Effector memory CD4-positive, alpha-beta T cell (primary cell): ENCODE measurements at places on chromosomes 16 and 17.

DNA sequence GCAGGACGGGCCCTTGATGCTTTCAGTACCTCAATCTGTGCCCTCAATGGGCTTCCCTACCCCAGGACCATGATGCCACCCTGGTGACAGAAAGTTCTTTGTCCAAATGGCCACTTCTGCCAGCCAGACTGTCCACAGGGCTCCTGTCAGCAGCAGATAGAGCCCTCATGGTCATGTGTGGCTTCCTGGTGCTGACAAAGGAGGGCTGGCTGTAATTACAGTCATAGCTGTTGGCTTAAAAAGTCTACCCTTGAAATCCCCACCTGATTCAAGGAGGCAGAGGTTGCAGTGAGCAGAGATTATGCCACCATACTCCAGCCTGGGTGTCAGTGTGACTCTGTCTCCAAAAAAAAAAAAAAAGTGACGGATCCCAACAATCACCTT lies 3.3 kb downstream of the TRPV2 start:
- DNase-seq = no peak

- no peak for DNase-seq
Observed at GRCh38 chr16:31072540-31073141, 1.4 kb downstream of the ZNF668 start.

DNA sequence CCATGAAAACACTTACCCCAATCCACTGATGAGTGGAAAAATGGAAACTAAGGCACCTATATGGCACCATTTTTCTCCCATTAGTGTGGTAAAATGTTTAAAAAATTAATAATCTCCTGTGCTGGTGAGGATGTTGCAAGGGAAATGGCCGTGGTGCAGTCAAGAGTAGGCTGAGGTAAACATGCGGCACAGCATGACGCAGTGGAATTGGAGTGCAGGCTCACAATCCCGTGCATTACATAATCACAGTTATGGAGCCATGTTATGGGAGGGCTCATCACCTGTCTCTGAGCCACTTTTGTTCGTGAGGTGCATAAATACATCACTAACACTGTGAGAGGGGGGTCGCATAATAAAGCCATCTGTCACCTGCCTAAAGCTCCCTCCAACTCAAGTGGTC lies 164.4 kb upstream of the XYLT1 start:
- no peak for DNase-seq

GRCh38 chr17:4771519-4772234 lies at the start of gene TM4SF5:
Gene TM4SF5, plus strand, starts transcription at chr17:4771886. Its CDS starts 37 bp downstream, at chr17:4771923.
- no peak for DNase-seq

DNA sequence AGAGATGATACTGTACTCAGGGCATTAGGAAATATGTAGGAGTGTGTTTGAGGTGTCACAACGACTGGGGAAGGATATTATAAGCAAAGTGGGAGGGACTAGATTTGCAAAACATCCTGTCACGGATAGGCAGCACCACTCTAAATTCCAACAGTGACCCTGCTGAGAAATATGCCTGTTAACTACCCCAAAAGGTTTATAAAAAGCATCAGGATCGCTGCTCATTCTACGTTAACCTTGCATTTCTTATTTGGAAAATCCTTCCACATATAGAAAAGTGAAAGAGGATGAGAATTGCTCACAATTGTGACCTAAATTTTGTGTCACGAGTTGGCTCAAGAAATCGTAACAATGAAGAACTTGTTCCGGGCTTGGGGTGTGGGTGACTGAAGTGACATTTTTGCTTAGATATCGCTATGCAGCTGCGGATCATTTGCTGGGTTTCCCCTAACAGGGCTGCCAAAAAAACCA lies 51.6 kb downstream of the N4BP1 start:
- no peak for DNase-seq

DNA sequence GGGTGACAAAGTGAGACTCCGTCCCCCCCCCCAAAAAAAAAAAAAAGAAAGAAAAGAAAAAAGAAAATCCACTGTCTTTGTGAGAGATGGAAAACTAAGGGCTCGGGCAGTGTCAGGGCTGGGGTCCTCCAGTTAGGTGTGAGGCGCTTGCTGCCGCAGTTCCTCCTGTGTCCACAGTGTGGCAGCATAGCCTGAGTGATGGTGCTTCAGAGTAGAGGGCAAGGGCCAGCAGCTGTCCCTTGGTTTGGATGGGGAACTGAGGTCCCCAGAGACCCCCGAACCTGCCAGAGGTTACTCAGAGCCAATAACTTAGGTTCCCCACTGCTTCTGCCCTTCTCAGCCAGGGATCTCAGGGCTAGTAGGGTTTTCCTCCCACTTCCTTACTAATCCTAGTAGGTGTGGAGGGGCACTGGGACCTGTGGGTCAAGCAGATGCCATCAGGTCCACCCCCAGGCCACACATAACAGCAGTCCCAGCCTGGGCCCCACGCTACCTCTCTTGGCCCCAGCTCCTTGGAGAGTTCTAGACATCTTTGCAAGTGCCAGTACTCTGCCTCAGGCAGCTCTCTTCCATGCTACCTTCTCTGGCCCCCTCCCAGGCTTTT lies 7.9 kb upstream of the LLGL1 start:
- peak; percentile 48 for DNase-seq

DNA sequence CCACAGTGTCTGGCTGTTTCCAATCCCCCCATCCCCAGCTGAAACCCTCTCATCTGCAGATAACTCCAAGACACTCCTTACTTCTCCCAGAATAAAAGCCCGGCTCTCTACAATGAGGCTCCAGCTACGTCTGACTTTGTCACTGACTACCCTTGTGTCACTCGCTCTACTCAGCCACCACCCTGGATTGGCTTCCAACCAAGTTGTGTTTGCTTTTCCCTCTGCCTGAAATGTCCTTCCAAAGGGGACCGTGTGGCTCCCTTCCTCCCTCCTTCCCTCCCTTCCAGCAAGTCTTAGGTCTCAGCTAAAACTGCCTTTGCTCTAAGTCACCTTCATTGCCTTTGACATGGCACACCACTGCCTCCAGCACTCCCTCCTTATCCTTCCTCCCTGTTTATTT lies 42.8 kb downstream of the CDH1 start:
- no peak for DNase-seq

GRCh38 chr17:40937384-40937819 lies at the start of gene KRT23:
Gene KRT23, minus strand, starts transcription at chr17:40937646. Its CDS starts 1,043 bp downstream, at chr17:40936603.
- no peak for DNase-seq

GRCh38 chr17:53150101-53150698 lies 672.5 kb upstream of the KIF2B start:
- DNase-seq = no peak

DNA sequence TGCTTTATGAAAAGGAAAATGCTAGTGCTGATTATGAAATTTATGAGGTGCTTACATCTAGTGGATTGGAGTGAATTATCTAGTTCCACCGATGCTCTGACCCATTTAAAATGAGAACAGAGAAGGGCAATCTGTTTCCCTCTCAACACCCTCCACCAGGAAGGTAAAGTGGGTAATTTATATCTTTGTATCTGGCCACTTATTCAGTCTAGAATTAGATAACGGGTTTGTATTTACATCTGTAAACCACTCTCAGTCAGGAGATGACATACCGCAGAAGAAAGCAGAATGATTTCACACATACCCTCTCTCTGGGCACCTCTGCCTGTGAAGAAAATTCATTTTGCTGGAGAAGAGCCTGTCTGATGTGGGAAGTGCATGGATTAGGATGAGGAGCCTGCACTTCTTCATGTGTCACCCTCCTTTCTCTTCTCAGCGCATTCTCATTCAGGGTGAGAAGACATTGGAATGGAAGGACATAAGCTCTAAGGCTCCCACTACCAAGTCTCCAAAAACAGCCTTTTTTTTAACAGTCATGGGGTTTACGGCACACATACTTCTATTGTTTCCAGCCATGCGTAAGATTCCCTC lies 646.7 kb upstream of the SALL1 start:
- no peak for DNase-seq

GRCh38 chr17:44940317-44940716 lies 7.3 kb downstream of the KIF18B start:
- no peak for DNase-seq

DNA sequence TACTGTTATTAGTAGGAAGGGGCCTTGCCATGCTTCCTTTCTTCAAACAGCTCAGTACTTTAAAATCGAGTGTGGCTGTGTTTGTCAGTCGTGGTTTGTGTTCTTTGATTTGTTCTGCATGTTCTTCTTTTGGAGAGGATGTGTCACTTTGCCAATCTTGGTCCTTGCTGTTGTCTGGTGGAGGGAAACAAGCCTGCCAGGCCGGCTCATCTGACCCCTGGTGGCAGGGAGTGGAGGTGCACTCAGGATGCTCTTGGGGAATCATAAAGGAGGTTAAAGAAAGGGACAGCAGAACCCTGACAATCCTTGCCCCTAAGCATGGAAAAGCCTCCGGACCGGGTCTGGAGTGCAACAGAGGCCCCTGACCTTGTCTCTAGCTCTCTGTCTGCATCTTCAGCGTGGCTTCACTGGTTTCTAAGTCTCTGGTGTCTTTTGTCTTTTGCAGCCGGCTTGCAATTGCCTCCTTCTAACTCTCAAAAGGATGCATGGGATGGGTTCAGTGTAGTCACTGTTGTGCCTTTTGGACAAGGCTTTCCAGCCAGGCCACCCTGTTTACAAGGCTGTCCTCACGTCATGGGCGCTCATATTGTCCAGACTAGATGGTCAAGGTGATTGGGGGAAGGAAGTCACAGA lies 135.8 kb downstream of the WWOX start:
- peak; percentile 36 for DNase-seq

- DNase-seq = no peak
Observed at GRCh38 chr17:19736071-19736470, 12.0 kb downstream of the ALDH3A1 start.

DNA sequence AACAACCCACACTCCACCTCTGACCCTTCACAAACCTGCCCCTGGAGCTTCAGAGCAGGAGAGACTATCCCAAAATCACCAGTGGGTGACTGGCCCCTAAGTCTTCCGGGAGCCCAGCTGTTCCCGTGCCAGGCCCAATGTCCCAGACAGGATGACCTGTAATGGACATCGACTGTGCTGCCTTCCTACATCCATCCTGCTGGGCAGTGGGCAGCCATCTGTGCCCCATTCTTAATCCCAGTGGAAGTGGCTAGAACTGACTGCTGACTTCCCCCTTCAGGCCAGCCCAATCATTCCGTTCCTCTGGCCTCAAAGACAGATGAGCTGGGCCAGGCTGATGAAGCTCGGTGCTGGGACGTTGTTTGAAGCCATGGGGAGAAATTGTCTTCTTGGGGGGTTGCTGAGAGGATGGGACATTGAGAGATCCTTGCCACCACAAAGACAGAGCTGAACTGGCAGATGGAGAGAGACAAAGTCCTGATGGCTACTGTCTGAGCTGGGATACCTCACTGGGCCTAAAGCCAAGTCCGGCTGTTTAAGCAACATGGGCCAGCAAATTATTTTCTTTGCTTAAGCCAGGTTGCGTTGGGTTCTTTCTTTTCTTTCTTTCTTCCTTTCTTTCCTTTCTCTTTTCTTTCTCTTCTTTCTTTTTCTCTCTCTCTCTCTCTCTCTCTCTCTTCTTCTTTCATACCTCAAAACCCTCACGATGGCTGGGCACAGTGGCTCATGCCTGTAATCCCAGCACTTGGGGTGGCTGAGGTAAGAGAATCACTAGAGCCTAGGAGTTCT lies 17.9 kb upstream of the ALOX15B start:
- DNase-seq = no peak

DNA sequence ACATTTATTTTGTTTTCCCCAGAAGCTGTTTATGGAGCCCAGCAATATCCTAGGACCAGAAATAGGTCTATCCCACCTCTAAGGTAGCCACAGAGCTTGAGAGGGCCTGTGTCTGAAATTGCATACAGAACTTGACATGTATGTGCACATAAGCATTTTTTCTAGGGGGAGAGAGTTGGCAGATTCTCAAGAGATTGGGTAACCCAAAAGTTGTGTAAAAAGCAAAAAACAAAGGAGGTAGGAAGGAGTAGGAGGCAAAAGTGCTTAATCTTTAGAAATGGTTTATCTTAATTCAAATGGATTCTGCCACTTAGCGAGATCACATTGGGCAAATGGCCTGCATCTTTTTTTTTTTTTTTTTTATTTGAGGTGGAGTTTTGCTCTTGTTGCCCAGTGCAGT lies 3.5 kb downstream of the PLK1 start:
- no peak for DNase-seq

GRCh38 chr17:82101767-82102679 lies 4.0 kb upstream of the FASN start:
- DNase-seq = no peak

DNA sequence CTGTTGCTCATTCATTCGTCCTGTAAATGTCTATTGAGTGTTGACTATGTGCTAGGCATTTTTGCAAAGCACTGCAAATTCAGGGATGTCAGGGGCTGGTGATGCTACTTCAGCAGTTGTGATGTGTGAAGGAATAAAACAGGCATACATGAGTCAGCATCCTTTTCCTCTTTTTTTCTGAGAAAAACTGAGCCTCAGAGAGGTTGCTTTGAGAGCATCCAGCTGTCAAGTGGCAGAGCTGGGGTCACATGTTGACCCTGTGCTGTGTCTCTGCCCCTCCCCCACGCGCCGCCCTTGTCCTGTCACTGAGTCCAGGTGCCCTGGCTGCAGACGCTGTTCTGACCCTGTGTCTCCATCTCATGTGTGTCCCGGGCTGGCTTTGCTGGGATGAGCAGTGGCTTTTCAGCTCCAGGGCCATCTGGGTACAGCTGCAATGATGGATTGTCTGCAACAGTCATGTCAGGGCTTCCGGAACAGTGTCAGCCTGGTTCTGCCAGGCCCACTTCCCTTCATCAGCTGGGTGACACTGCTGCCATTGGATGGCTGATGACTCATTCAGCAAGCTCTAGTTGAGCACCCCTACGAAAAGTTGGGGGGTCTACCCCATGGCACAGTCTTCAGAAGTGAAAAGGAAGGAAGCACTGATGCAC lies 14.9 kb downstream of the SEC14L5 start:
- DNase-seq = no peak

- no peak for DNase-seq
Observed at GRCh38 chr16:84334482-84334881, 33.9 kb upstream of the ATP2C2 start.

DNA sequence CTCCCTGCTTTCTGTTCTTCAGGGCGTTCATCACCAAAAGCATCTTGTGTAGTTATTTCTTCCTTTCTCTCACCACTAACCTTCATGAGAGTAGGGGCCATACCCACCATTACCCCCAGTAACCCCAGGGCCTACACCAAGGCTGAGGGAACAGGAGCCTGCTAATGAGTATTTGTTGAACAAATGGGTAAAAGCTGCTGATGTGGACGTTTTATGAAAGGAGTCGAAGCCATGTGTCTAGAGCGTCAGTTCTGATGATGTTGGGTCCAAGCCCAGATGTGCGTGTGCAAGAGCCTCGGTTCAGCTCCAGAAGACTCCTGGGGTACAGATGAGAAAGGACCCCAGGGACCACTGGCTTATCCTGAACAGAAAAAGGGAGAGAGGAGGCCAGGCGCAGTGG lies 77.1 kb upstream of the TBC1D3K start:
- no peak for DNase-seq

DNA sequence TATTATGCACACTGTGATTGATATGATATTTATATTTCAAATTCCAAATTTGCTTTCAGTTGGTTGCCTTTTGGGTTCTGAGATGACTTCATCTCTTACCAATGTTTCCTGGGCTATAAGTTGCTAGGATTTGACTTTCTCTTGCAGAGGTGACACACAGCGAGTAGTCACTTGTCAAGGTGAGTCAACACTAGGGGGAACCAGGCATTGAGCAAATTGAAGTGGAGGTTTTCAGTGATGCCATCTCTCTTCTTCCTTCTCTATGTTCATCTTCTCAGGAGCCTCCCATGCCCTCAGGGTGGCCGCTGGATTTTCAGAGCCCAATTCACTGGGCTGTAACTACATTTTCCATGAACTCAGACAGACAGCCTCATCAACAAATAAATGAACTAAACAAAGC lies 6.0 kb upstream of the CPD start:
- DNase-seq = no peak

GRCh38 chr17:8758137-8758596 lies at the start of gene SPDYE4:
Gene SPDYE4, minus strand, starts transcription at chr17:8758546. Its CDS starts 164 bp downstream, at chr17:8758382.
- DNase-seq = no peak

- no peak for DNase-seq
Observed at GRCh38 chr17:48470388-48471034, 40.5 kb upstream of the SKAP1 start.

- no peak for DNase-seq
Observed at GRCh38 chr17:9350080-9350479, 225.5 kb downstream of the STX8 start.
